ENCODE measurements at places on chromosomes 2 and 18.

DNA sequence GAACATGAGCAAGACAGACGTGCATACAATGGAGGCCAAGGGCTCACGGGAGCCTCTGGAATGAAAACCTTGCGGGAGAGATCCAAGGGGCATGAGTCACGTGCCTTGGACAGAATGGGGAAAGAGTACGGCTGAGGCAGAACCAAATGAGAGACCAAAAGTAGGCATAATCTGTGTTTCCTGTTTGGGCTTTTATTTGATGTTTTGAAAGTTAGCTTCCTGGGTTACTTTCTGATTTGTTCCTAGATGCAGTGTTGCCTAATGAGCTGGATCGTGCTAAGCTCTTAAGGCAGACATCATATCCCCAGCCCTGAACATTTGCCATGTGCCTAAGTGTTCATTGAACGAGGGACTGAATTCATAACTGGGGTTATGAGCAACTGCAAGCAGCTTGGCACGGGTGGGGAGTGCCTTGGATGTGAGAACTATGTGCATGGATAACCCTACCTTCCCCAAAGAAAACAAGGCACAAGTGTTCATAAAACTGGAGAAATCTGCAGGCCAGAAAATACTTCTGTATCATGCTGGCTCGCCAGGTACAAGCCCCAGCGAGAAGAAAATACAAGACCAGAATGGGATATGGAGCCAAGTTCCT lies 60.3 kb upstream of the RPL31 start:
- no peak for DNase-seq

GRCh38 chr2:171169839-171170238 lies 9.1 kb upstream of the TLK1 start:
- DNase-seq = no peak

- DNase-seq = peak; percentile 22
Measured at GRCh38 chr18:8426401-8426800, 182.8 kb upstream of the RAB12 start.

DNA sequence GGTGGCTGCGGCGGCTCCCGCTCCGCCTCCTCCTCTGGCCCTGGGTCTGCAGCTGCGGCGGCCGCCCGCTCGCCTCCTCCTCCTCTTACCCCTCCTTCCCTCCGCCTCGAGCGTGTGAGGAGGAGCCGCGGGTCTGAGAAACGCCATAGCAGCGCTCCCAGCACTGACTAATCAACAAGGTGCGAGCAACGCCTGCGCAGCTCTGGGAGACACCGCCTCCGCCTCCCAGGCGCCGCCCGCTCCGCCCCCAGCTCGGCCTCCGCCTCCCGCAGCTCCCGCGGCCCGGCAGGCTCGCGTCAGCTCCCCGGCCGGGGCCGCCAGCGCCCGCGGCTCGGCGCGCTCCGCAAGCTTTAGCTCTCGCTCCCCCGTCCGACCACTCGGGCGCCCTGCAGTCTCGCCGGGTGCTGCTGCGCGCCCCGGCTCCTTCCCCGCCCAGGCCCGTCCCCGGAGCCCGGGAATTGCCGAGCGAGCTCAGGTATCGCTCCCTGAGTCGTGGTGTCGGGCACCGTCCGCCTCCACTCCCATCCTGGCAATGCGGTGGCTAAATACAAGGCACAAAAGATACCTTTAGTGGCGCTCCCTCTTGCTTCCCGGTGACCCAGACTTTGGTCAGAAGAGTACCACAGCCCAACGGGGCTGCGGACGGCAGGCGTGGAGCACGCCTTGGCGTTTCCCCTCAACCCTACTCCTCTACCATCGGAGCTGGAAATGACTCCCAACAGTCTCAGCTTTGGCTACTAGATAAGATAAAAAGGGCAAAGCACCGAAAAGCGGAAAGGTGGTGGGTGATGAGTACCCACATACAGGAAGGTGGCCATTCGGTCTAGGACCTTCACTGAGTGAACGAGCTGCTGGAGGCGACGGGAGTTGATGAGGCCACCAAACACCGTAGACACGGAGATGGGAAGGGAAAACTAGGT lies at the start of gene GAREM1:
GAREM1 (minus strand) TSS at position 169 of the 920 bp plus-strand sequence. CDS start 454 bp downstream, outside the sequence.
- DNase-seq = peak; percentile 95

GRCh38 chr18:6571239-6571602 lies 156.5 kb upstream of the L3MBTL4 start:
- DNase-seq = no peak

DNA sequence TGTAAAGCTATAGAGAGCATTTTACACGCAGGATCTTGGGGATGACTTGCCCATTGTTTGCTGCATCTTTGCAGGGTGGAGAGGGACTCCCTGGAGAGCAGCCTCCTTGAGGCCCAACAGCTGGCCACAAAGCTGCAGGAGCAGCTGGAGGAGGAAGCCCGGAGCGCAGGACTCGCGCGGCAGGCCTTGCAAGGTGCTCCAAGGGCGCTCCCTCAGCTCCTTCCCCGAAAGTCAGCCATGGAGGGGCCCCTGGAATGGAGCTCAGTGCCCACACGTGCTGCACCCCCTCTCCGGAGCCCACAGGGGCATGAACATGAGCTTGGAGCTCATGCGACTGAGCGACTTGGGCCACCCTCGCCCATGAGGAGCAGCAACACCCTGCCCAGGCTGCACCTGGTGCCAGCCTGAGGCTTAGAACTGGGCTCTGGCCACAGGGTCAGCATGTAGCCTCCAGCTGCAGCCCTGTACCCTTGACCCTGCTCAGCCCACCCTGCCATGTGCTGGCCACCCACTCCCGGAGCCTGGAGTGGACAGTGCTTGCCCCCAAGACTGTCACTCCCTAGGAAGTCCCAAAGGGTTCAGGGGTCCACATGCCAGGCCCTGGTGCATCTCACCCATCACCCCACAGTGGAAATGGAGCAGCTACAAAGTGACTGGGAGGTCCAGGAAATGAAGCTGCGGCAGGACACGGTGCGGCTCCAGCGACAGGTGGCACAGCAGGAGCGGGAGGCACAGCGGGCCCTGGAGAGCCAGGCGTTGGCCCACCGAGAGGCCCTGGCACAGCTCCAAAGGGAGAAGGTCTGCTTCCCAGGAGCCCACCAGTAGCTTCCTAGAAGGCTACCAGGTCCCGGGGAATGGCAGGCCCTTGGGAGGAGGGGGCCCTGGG lies 43.0 kb downstream of the CROCC2 start:
- DNase-seq = no peak

GRCh38 chr2:238042849-238043584 lies 17.8 kb upstream of the SCLY start:
- no peak for DNase-seq

Data from colonic mucosa (tissue), 4 donors.